ENCODE measurements at places on chromosomes 4 and X.

DNA sequence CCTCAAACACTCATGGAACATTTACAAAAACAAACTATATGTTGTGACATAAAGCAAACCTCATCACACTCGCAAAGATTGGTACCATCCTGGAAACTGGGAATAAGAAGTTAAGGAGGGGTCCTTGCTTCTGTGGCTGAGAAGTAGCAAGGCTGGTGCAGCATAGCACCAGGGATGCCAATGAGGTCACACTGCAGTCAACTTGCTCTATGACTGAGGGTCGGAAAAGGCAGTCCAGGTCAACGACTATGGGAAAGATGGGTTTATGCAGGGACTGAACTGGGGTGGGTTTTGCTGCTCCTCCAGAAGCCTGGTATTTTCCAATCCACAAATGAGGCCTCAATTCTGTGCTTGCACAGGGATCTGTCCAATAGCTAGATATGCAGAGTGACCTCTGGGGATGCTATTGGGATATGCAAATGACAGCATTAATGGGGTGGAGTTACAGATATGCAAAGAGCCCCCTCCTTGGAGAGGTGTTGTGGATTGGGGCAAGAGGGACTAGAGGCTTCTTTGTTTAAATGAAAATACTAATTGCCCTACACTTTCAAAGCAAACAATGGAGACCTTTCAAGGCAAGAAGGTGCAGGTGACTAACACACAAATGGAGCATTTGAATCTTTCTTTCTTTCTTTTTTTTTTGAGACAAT is 7.2 kb upstream of the IL13RA1 start:
- no peak for DNase-seq

DNA sequence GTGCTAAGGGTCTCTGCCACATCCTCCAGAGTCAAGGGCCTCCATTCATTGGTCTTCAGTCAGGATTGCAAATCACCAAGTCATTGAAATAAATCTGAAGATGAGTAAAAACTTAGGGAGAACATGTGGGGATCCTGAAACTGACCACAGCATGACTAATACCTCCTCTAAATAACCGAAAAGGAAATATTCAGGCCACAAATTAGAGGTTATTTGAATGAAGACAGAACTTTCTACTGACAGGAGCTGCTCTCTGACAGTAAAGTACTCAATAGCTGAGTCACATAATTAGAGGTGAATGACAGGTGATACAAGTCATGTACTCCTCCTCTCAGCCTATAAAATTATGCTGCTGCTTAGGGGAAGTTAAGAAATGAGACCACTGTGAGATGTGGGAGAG is 240.2 kb upstream of the F9 start:
- DNase-seq: no peak

- DNase-seq: no peak
Observed at GRCh38 chrX:9440116-9440844, 24.6 kb upstream of the TBL1X start.

DNA sequence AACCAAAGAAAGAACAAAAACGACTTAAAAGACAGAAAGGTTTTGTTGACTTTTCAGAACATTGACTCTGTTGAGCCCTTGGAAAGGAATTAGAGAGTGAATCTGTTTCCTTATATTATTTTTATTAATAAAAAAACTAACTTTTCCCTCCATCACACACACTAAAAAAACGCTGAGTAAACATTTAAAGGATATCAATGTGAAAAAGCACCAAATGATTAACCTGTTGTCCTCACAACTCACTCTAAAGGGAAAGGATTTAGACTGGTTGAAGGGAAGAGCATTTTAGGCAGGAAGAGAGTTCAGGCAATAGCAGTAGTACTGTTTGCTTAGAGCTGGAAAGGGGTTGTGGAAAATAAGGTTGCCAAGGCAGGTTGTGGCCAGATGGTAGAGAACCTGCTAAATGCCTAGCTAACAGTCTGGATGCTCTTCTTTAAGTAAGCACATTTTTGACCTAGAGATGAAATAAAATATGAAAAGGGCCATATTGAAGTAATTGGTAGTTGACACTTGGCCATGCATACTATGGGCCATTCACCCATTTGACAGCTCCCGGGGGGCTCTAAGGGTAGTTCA is 98.0 kb upstream of the NDP start:
- no peak for DNase-seq

- no peak for DNase-seq
Observed at GRCh38 chrX:48942895-48943294, 14.5 kb downstream of the OTUD5 start.

DNA sequence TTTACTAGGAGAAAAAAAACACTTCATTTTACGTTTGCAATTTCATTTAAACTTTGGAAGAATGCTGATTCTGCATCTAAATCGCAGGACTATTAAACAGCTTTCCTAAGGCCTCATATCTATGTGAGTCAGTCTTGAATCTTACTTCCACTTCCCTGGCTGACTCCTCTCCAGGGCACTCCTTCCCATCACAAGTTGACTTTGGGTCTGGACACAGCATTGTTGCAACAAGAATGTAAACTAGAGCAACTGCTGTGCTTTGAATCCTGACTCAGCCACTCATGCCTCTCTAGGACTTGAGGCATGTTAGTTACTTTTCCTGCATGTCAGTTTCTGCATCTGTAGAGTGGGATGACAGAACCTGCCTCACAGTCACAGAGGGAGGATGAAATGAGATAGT is 413.8 kb downstream of the FAT4 start:
- no peak for DNase-seq

DNA sequence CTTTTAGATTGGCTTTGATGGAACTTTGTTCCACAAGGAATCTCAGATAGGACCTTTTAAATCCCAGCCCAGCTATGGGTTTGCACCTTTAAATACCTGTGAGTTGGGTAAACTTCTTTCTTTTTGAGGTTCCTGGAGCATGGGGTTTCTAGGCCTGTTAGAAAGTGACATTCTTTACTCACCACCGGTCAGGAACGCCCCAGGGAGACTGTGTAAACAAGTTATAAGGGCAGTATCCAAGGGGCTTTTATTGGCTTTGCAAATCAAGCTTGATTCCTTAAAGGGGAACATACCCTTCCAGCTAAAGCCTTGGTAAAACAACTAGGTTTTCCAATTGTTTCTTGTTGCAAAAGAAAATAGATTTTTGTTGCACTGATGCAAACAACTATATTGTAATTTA is 93.4 kb downstream of the TENT5D start:
- no peak for DNase-seq

DNA sequence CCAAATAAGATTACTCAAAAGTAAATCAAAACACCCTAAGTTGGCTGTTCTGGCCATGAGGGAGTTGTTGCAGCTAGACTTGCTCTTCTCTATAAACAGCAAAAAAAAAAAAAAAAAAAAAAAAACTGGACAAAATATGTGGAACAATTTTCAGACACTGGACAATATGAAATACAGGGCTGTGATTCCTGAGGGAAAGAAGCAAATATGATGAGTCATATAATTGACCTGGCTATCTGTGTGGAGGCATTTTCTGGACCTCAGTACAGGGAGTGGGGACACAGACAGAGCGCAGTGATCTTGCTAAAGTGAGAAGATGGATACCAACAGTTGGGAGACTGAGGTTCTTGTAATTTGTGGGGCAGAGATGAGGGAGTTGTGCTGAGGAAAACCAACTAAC is 192.0 kb upstream of the HAND2 start:
- no peak for DNase-seq

DNA sequence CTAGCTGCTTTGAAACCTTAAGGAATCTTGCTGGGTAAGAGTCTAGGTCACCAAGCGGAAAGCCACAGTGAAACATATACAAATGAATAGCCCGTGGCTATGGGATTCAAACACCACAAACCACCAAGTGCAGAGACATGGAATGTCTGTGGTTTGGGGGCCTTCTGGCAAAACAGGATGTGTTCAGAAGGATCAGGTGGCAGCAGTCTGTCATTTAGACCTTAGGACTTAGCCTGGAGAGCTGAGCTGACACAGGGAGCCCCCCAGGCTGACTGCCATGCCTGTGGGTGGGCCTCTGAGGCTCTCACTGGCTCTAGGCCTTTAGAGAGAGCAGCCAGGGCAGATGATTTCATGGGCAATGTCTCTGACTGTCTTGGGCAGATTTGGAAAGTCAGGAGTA is 225.6 kb downstream of the FBXW7 start:
- DNase-seq: no peak
